ENCODE measurements at places on chromosomes 3 and 15.

- peak; percentile 56 for DNase-seq
These were observed 3.7 kb downstream of the TLR9 start for GRCh38 chr3:52221563-52222318.

GRCh38 chr3:89238846-89239245, 131.4 kb downstream of the EPHA3 start:
- DNase-seq = no peak

DNA sequence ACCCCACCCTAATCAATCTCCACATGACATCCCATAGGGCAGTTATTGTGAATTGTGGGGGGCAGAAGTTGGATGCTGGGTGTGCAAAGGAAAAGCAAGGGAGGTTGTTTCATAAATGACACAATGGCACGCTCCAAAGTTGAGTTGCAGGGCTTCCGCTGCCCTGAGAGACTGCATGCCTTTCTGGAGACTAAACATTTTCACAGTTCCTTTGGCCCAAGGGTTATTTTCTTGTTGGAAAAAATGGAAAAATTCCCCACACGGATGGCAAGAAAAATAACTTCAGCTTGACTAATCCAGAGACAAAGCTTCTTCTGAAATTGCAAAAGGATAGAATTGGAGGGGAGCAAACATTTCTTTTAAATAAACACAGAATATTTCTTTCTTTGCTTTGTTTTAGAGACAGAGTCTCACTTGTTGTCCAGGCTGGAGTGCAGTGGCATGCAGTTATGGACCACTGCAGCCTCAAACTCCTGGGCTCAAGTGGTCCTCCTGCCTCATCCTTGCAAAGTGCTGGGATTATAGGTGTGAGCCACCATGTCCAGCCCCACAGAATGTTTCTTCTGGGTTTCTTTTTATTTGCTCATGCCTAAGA, 19.1 kb upstream of the TPM1 start:
- no peak for DNase-seq

- no peak for DNase-seq
These were observed 118.5 kb downstream of the DUT start for GRCh38 chr15:48449734-48450133.

DNA sequence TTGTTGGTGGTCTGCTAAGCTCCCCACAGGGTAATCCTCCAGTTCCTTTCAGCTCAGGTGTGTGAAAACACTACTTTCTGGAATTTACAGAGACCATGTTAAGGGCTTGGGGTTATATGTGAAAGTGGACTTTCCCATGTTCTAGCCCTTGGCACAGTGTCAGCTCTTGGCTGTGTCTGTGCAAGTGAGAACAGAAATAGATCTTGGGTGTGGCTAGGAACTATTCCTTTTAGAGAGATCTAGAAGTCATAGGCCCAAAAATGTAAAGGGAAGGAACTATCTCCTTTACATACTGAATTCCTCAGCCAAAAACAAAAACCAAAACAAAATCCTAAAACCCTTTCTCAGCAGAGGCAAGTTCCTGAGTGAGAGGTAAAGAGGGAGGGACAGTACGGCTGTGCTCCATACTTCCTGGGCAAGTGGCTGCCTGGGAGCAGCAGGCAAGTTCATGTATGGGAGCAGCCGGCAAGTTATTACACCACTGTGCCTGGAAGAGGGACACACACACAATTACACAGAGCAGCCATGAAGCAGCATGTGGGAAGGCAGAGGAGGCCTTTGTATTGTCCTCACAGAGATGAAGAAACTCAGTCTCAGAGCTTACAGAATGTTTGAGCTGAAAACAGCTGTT, 19.9 kb upstream of the C3orf62 start:
- no peak for DNase-seq

- DNase-seq = no peak
These were observed 34.9 kb downstream of the AP3S2 start for GRCh38 chr15:89858661-89859458.

DNA sequence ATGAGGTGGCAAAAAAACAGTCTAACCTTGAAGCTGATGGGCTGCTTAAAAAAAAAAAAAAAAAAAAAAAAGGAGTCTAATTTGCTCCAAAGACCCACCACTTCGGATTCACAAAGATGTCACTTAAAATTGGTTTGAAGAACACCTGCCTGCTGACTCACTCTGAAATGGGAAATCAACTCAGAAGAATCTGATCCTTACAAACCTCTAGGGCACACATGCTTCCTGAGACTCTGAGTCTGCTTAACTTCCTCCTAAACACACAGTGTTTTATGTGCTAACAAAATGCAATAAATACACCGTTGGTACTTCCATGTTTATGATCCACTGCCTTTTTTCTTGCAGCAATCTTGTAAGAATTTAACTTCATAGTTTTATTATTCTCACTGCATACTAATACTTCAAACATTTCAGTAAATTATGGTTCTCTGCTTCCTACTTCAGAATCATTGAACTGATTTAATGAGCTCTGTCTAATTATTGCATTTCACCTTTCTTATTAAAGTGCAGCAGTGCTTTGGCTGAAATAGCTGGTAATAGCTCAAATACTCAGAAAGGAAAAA, 73.0 kb upstream of the FRMD4B start:
- no peak for DNase-seq

DNA sequence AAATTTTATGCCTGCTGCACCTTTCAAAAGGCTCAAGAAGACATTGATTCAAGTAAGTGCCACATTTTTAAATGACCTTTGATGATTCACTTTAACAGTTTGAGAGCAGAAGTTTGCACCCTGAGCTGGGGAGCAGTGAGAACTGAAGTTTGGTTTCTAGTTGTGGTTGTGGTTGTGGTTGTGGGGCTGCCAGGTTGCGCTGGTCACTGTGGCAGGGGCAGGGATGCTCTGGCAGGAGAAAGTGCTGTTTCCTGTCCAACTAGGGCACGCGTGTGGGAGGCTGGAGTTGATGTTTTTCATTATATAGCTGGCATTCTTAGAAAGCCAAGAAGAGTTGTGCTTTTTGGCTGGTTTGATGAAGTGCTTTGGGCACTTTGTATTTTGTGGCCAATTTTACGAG, 339.7 kb upstream of the NR2F2 start:
- no peak for DNase-seq

GRCh38 chr15:90683371-90683770, 33.8 kb upstream of the BLM start:
- DNase-seq = no peak

GRCh38 chr15:71252044-71252739, 136.9 kb downstream of the THSD4 start:
- no peak for DNase-seq

GRCh38 chr3:31802981-31803740, 177.9 kb downstream of the OSBPL10 start:
- no peak for DNase-seq

DNA sequence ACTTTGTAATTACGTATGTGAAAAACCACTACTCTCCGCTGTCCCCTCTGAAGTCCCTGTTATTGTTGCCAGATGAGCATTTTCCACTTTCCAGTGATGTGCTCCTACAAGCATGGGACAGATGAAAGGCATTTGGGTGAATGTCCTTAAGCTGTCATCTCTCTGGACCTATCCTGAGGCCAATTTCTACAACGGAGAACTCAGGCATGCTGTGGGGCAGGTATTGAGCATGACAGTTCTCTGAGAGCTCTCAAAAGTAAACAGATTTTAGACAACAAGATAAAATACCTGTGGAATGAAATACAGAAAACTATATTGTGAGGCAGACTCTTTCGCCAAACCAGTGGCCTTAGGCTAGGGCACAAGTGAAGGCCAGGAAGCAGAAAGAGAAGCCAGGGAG, 656.5 kb upstream of the NR2F2 start:
- DNase-seq = no peak

DNA sequence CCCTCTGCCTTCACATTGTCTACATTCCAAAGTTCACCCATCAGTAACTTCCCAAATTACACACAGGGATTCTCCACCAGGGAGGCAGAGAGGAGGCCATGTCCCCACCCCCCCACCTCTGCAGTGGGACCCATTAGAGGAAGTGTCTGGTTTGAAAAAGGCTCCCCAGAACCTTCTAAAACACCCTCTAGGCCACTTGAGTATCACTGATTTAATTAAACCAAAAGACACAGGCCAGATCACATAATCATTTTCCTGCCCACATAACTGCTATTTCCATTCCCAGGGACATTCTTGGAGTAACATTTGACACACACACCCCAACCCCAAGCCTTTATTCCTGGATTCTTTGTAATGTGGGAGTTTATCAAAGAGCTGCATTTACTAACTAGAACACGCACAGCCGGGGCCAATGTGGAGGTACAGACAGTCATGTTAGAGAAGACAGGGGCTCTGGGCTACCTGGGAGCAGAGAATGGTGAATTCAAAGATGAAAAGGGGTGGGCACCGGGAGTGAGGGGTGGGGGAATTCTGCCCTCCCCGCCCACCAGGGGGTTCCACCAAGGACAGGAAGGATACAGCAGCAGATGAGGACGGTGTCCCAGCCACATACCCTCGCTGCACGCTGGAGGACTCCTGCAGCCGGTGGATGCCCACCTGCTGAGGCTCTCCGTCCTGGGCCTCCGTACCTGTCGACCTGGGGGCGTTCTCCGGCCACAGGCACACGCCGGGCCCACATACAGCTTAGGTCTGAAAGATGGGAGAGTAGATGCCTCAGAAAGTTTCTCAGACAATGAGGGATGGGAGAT, 201.4 kb upstream of the CTNNB1 start:
- no peak for DNase-seq

GRCh38 chr3:67901681-67902080, 247.3 kb upstream of the SUCLG2 start:
- DNase-seq = no peak

DNA sequence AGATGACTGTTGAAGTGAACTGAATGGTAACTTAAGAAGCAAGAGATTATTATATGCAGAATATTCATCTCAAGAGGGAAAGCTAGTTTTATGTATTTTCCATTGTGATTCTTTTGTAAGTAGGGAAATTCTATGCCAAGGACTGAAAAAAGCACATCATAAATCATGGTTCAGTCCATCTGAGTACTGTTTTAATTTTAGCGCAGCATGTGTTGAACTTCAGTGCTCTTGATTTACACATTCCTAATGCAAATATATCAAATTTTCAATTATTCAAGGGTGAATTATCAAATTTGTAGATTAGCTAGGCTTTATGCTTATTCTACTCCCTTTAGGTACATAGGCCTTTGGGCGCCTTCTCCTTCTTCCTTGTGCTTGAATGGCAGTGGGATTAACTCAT, 50.3 kb upstream of the TCF12 start:
- DNase-seq = no peak

- no peak for DNase-seq
These were observed 114.7 kb upstream of the BHLHE40 start for GRCh38 chr3:4864503-4864902.

- no peak for DNase-seq
These were observed 421.1 kb downstream of the PLOD2 start for GRCh38 chr3:145739926-145740325.

GRCh38 chr3:82596805-82597204, 835.4 kb upstream of the GBE1 start:
- DNase-seq = no peak

DNA sequence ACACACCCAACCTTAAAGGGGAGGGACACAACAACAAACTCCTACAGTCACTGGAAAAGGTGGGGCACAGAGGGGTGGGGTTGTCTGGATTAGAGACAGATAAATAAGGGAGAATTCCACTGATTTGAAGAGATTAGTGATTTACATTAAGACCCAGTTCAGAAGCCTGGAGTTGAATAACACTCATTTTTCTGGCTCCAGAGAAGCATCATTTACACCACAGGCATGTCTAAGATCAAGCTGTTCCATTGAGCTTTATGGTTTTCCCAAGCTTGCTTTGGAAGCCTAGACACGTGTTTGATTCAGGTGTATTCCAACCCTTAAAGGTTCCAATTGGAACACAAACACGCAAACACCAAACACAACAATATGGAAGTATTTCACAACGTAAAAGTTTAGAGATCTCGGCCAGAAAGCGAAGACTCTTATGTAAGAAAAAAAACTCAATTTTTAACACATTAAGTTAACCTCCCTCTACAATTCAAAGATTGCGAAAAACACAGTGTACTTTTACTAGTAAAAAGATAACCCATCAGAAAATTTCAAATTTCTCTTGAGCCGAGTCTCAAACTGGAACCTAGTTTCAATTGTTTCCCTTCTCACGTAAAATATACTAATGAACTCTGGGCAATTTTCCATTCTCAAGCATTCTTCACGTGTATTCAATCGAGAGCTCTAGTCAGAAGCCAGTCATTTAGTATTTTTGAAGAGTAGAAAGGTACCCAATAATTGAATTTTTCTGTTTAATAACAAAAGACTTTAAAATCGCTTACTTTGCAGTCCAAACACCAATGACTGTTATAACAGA, 2.1 kb downstream of the TRA2B start:
- DNase-seq = no peak

DNA sequence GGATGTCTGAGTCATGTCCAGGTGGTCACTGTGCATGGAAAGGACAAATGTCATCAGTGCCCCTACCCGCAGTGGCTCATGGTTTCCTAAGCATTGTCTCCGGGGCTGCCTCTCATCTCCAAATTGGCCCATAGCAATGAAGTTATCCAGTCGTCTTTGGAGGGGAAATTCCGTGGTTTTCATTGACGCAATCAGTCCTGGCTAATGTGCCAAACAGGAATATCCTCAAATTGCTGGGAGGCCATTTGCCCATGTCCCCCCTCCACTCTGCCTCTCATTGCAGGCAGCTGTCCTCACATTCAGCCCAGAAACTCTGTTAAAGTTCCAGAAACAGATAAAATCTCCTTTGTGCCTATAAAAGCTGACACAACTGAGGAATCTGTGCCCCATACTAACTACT, 81.6 kb downstream of the MCTP2 start:
- no peak for DNase-seq

- no peak for DNase-seq
These were observed 6.3 kb upstream of the EIF5A2 start for GRCh38 chr3:170914690-170915089.

DNA sequence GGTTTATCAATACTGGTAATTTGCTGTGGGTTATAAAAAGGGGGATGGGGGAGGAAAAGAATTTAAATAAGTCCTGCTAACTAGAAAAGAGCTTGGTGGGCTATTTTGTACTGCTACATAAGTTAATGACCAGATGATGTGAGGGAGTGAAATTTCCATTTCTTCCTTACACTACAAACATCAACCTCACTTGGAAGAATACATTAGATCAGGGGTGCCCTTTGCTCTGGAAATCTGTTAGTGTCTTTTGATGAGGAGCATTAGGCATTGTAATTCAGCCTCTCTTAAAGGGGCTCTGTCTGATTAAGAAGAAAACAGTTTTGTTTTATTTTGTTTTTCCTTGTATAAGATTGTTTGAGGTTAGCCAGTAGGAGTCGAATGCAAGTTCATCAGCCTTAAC, 576.4 kb upstream of the TBL1XR1 start:
- no peak for DNase-seq

- no peak for DNase-seq
These were observed 1.8 kb downstream of the PXK start for GRCh38 chr3:58334506-58334884.

- DNase-seq = no peak
These were observed 46.4 kb downstream of the MOBP start for GRCh38 chr3:39513791-39514369.

GRCh38 chr3:41026394-41027177, 172.7 kb upstream of the CTNNB1 start:
- DNase-seq = no peak

- no peak for DNase-seq
These were observed 253.3 kb upstream of the LYSMD4 start for GRCh38 chr15:99986297-99987118.

GRCh38 chr15:61479613-61480012, 250.5 kb upstream of the RORA start:
- no peak for DNase-seq

Data from effector CD4-positive, alpha-beta T cell (primary cell).